ENCODE measurements at places on chromosomes 3 and 15.

- no peak for DNase-seq
Observed at GRCh38 chr3:59256230-59256629, 206.4 kb upstream of the CFAP20DC start.

- no peak for DNase-seq
Observed at GRCh38 chr15:25433118-25433865, 5.5 kb downstream of the UBE3A start.

- no peak for DNase-seq
Observed at GRCh38 chr3:183500319-183500718, 55.2 kb downstream of the KLHL6 start.

DNA sequence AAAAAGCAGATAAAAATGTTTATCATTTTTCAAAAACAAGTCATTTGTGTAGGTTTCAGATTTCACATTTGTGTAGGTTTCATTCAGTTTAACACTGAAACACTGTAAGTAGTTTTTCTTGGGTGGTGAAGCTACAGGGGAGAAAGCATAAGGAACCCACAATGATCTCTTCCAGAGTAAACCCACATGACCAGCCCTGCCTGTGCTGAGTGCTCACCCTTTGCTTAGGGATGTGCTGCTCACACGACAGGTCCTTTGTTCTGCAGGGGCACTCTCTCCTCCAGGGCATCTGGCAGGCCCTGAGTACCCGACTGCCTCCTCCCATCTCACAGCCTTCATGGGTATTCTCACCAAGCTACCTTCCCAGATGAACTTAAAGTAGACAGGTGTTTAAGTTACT is 28.9 kb downstream of the ZXDC start:
- no peak for DNase-seq

DNA sequence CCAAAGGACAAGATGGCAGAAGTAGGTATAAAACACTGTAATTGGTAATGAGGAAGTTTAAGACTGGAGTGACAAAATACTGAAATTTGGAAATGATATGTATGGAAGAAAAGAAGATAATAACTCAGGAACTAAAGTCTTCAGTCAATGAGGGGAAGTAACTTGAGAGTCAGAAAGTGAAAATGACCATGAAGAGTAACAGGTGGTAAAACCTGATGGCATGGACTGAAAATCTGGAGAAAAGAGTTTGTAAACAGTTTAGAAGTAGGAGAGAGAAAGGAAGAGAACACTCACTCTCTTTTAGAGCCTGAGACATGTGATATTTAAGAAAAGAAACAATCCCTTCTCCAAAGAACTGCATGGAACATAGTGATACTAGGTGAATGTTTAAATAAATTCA is 387.9 kb downstream of the PYDC2 start:
- no peak for DNase-seq

GRCh38 chr15:51229907-51230330 is 108.5 kb downstream of the CYP19A1 start:
- DNase-seq, result peak; percentile 67

DNA sequence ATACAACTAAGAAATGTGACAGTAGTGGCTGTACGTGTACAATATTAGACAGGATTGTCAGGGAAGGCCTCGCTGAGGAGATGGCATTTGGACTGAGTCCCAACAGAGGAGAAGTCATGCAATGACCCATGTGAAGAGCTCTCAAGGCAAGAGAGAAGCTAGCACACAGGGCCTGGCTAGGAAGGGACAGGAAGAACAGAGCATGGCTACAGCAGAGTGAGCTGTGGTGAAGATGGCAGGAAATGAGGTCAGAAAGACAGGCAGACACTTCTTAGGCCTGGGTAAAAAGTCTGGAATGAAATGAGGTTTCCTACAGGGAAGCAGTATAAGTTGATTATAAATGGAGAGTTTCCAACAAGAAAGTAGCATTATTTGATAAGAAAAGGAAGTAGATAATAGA is 33.2 kb upstream of the LEKR1 start:
- no peak for DNase-seq

GRCh38 chr3:24508423-24508839 is 13.8 kb upstream of the THRB start:
- no peak for DNase-seq

- DNase-seq, result no peak
Observed at GRCh38 chr3:156664831-156665178, 9.6 kb upstream of the TIPARP start.

- no peak for DNase-seq
Observed at GRCh38 chr3:68773401-68773800, 158.9 kb downstream of the TAFA4 start.

GRCh38 chr15:31500766-31501449 is 174.3 kb downstream of the KLF13 start:
- DNase-seq, result no peak

DNA sequence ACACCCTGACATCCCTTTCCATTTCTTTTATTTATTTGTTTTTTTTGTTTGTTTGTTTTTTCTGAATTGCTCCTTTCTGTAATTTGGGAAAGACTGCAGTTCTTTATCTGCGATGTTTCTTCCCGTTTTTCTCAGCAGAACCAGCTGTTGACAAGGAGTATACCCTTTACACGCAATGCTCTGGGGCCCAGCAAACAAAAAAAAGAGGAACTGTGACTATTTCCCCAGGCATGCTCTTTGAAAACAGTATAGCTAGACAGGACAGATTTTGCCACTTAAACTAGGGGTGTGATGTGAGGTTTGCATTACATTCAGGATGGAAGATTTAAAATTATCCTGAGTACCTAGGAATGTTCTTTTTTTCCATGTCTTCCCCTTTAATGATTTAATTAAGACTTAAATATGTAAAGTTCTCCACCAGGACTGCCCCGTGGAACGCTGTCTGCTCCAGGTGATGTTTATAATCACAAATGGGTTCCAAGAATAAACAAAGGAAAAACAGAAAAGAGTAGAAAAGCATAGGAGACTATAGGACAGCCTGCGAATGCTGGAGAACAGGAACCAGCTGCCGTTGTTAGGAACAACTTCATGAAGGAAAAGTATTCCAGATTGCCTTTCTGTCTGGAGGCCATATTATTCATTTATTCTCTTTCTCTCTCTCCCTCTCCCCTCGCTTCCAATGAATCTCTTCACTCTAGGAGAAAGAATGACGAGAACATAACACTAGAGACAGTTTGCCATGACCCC is 43.3 kb downstream of the TGFBR2 start:
- DNase-seq, result no peak

GRCh38 chr3:2158828-2159227 is 60.2 kb downstream of the CNTN4 start:
- DNase-seq, result no peak

GRCh38 chr15:21262851-21263425 is 177.4 kb downstream of the POTEB3 start:
- no peak for DNase-seq

- DNase-seq, result no peak
Observed at GRCh38 chr3:113897373-113897777, 50.4 kb upstream of the ZDHHC23 start.

- no peak for DNase-seq
Observed at GRCh38 chr3:8775181-8775580, 5.8 kb upstream of the OXTR start.

GRCh38 chr3:193830791-193831191 is 237.8 kb downstream of the OPA1 start:
- no peak for DNase-seq

- DNase-seq, result no peak
Observed at GRCh38 chr3:127715532-127715931, 42.8 kb downstream of the ABTB1 start.

DNA sequence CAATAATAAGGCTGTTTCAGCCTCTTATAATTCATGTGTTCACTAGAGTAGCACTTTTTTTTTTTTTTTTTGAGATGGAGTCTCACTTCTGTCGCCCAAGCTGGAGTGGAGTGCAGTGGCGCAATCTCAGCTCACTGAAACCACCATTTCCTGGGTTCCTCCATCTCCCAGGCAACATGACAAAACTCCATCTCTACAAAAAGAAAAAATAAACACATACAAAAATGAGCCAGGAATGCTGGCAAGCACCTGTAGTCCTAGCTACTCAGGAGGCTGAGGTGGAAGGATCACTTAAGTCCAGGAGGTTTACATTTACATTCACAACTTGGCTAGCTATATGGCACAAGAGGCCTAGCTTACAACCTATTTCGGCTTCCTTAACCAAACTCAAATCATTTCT is 6.8 kb downstream of the USP4 start:
- no peak for DNase-seq

GRCh38 chr3:48352546-48352945 is 19.1 kb upstream of the SPINK8 start:
- no peak for DNase-seq

DNA sequence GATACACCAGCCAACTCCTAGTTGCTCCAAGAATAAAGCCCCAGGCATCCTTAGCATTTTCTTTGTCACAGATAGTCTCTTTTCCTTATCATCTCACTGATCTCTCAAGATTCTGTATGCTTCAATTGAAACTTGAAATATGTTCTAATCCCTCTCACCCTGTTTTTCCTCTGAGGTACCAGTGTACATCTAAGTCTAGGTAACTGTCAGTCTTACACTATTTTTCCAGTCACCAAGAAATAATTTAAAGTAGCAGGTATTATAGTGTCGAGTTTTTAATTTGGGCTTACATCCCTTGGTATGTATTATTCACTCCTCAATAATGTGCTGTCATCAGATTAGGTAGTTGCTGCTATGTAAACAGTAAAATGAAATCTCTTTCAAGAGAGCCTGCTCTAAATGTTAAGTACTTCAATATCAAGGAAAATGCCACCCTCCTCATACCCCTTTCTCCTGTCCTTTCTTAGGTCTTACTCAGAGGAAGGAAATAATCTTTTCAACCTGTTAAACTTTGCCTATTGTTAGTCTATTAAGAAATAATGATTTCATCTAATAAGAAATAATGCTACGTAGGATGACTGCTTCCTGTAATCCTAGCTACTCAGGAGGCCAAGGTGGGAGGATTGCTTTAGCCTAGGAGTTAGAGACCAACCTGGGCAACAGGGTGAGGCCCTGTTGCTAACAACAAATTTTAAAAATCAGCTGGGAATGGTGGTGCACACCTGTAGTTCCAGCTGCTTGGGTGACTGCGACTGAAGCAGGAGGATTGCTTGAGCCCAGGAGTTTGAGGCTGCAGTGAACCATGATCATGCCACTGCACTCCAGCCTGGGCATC is 39.8 kb downstream of the TSC22D2 start:
- no peak for DNase-seq

DNA sequence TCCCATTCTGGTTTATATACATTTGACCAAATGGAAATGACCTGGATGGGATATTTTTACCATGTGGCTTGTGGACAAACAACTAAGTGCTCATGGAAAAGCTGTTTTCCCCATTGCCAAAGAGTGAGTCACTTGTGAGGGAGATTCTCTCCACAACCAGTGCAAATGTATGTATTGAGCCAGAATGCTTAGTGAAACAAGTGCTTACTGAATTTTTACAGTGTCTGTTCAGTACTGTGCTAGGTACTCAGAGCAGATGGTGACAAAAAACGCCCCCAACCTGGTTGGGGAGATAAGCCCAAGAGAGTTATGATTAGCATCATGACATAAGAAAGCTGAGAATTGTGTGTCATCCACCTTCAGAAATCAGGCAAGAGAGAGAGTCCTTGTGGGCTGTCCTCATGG is 2.3 kb downstream of the CHP1 start:
- DNase-seq, result no peak

GRCh38 chr3:134931045-134931785 is 136.2 kb downstream of the EPHB1 start:
- no peak for DNase-seq

DNA sequence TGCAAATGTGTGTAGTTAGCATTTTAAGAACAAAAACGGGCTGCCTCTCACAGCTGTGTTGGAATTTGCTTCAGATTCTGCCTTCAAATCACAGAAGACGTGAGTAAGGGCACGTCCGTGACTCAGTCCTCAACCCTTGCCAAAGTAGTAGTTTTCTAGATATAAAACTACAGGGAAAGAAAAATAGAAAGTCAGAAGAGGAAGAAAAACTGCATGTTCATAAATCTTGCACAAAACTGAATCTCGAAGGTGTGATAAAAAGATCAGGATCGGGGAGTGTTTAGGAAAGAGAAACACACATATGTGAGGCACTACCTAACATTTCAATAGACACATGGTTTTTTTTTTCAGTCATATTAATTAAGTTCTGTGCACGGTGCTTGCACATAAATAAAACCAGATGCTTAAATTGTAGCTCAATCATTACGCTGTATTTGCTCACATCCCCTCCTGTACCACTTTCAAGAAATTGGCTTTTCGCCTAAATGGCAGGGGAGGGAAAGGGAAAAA is 71.7 kb downstream of the P3H2 start:
- DNase-seq, result no peak

DNA sequence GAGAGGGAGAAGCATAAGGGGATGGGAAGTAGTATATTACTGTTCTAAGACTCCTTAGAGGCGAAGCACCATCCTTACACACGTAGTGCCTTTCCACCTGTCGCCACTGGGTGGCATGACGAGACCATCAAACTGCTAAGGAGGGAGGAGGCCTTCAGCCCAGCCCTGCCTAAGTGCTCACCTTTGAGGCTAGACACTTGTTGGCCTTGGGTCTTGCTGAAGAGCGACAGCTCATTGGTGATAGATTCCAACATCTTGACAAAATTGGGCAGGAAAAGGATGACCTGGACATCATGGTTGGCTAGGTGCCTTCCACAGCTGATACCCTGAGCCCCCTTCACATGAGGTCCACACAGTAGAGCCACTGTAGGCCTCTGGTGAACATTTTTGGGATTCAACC is 19.6 kb downstream of the CLK3 start:
- DNase-seq, result peak; percentile 50

DNA sequence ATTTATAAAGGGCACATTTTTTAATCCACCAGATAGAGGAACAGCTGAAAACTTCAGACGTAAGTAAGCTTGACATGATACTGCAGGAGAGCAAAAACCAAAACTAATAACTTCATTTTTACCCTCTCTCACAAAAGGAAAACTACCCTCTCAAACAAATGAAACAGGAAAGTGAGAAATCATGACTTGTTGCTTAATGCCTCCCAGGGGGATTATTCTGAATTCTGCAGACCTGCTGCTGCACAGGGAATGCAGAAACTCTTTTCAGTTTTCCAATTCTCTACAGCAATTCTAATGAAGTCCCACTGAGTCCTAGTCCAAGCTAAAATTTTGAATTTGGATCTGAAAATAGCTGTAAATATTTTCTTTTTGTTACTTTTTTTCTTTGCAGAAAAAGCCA is 637.1 kb upstream of the CCDC54 start:
- no peak for DNase-seq

DNA sequence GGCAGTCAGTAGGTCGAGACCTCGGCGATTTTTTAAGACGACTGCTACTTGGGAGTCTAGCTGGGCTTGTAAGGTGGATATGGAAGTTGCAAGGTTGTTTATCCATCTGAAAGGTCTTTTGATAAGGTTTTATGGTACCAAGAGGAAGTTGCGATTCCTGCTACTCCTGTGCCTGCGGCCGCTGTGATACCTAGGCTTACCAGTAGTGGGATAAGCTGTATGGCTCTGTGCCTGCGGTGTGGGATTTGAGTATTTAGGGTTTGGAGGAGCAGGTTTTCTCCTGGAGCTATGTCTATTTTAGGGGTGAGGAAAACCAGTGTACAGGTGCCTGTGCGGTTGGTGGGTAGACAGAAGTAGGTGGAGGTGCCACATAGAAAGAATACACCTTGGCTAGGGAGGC is 1059.8 kb downstream of the SI start:
- DNase-seq, result no peak

GRCh38 chr3:160010578-160010977 is 21.9 kb downstream of the IL12A start:
- DNase-seq, result no peak

Data from retina (tissue), 1 donor.